H7 (cell line): ENCODE measurements at places on chromosomes 5 and 9. TPM values are rescaled to one million over a fixed set of nuclear protein-coding genes. Genes with fewer than 3 reads are reported as not detected.

The NR4A3 gene
- 0.10 and 0.18 TPM in 2 replicates for total RNA-seq

The ZNF300 gene
- not detected in 2 replicates for total RNA-seq

The DCTN3 gene
- 19.4 and 23.6 TPM in 2 replicates for total RNA-seq

The FOXD4L4 gene
- total RNA-seq = not detected in 2 replicates

The LMBRD2 gene
- 4.1 and 5.0 TPM in 2 replicates for total RNA-seq

The MED27 gene
- total RNA-seq = 22.3 and 40.3 TPM in 2 replicates

The BOD1 gene
- total RNA-seq = 140 and 168 TPM in 2 replicates
